Type B pancreatic cell (in vitro differentiated cells): ENCODE measurements at places on chromosomes 12 and 14.

GRCh38 chr12:13218641-13219040 is 22.1 kb downstream of the EMP1 start:
- DNase-seq = no peak
- no peak overlapping the region for H3K4me3 ChIP-seq
- H3K4me1 ChIP-seq = peaks cover 11% of the 10 kb centered on the region
- no peaks in the 10 kb centered on the region for H3K27me3 ChIP-seq
- H3K36me3 ChIP-seq = peaks cover 36% of the 10 kb centered on the region

DNA sequence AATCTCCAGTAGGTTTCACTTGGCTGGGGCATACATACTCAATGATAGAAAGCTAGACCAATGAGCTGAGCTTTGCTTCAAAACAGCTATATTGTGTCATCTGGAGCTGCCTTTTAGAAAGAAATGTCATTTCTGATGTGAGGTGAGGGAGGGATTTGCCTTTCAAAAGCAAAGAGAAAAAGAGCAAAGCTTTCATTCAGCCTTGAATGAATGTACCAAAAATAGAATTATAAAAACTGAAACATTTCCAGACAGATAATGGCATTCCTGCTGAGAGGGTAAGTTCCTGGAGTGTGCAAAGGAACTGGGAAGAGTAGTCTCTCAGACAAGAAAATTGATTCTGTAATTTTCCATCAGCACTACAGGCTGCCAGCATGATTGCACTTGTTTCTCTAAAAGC is 710.0 kb downstream of the LRFN5 start:
- H3K4me3 ChIP-seq = no peak overlapping the region
- H3K27me3 ChIP-seq = no peaks in the 10 kb centered on the region
- H3K27ac ChIP-seq = no peak overlapping the region
- no peak for DNase-seq
- no peaks in the 10 kb centered on the region for H3K36me3 ChIP-seq

GRCh38 chr14:26088275-26088674 is 509.6 kb downstream of the NOVA1 start:
- no peaks in the 10 kb centered on the region for H3K27me3 ChIP-seq
- peaks cover 16% of the 10 kb centered on the region for H3K4me1 ChIP-seq
- peaks cover 4% of the 10 kb centered on the region for H3K36me3 ChIP-seq
- DNase-seq = no peak
- no peak overlapping the region for H3K27ac ChIP-seq

DNA sequence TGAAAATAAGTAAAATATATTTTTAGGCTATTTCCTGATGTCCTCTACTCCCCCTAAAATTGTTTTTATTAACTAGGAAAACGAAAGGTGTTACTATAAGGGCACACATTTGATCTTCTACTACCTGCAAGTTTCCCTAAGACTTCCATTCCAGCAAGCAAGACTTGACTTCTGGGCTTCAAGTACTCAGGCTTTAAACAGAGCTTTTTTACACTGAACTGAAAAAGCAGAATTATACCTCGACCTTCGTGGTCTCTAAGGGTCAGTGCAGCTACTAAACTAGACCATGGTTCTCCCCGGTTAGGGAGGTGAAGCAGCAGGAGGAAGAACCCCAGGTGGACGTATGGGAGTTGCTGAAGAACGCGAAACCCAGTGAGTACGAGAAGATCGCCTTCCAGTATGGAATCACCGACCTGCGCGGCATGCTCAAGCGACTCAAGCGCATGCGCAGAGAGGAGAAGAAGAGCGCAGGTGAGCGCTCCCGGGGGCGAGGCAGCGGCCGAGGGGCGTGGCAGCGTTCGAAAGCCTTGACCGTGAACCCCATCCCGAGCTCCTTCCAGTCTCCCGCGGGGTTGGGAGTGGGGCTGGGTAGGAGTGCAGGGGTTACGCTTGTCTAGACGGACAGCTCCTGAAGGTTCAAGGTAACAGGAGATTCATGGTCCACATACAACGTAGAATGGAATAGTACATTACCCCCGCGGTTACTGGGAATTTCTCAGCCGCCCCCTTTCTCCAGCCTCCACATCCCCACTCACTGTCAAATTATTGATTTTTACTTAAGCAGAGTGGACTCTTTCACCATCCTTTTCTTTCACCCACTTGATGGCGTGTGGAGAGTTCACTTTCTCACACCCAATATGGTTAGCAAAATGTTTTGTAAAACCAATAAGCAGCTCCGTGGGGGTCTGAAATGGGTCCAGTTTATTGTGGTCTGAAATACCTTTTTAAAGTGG is 47.6 kb downstream of the MYBPC1 start:
- peaks cover 8% of the 10 kb centered on the region for H3K4me1 ChIP-seq
- H3K27me3 ChIP-seq = peaks cover 21% of the 10 kb centered on the region
- no peaks in the 10 kb centered on the region for H3K36me3 ChIP-seq
- no peak overlapping the region for H3K27ac ChIP-seq
- H3K4me3 ChIP-seq = peak overlapping the region; percentile 83

DNA sequence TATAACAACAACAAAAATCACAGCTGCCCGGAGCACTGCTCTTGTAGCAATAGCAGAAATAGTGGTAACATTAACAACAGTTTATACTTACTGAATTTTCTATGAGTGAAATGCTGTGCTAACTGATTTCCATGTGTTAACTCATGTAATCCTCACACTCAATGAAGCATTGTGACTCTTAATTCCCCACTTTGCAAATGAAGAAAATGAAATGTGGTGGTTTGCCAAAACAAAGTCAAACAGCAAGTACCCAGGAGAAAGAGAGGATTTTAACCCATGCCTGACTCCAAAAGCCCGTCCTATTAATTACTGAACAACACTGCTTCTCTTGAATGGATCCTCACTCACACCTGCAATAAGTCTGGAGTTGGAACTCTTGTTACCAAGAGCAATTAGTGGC is 123.5 kb downstream of the MED13L start:
- no peaks in the 10 kb centered on the region for H3K27me3 ChIP-seq
- H3K36me3 ChIP-seq = no peaks in the 10 kb centered on the region
- no peak overlapping the region for H3K4me3 ChIP-seq
- DNase-seq = no peak

DNA sequence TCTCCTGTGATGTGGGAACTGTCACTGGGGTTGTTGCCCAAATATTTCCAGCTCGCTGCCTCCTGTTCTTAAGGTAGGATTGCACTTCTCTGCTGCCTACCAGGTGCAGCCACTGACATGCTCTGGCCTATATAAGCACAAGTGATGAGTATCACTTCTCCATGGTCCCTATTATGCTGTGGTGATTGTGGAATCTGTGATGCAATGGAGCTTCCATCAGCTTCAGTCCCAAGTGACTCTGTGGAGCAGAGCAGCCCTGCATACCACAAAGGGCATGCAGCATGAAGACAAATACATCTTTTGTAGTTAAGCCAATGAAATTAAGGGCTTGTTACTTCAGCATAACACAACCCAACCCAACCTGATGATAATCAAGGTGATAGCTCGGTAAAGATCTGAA is 43.5 kb downstream of the CKAP4 start:
- no peaks in the 10 kb centered on the region for H3K36me3 ChIP-seq
- H3K4me1 ChIP-seq = no peaks in the 10 kb centered on the region
- peaks cover 10% of the 10 kb centered on the region for H3K27me3 ChIP-seq
- no peak overlapping the region for H3K4me3 ChIP-seq

GRCh38 chr14:92969871-92970270 is 46.9 kb downstream of the CHGA start:
- H3K4me1 ChIP-seq = no peaks in the 10 kb centered on the region
- no peaks in the 10 kb centered on the region for H3K36me3 ChIP-seq
- H3K27ac ChIP-seq = no peak overlapping the region
- H3K27me3 ChIP-seq = no peaks in the 10 kb centered on the region
- H3K4me3 ChIP-seq = no peak overlapping the region

DNA sequence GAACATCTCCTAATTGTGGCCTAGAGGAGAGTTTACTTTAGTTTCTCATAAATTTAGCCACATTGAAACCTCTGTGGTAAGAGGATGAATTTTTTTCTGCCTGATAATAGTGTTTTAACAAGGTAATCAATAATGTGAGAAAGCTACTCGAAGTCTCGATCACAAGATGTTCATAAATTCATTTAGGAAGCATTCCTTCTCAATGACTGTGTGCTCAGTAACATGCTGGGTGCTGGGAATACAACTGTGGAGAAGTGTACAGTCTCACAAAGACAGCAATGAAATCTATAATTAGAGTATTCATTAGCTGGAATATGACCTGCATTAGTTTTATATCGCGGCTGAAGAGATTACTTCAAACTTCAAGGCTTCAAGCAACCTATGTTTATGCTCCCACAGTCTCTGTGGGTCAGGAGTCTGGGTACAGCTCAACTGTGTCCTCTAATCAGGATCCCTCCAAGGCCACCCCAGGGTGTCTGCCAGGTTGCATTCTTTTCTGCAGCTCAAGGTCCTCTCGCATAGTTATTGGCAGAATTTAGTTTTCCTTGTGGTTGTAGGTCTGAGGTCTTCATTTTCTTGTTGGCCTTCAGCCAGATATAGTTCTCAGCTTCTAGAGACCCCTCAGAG is 167.6 kb downstream of the ANO4 start:
- DNase-seq = no peak
- peaks cover 24% of the 10 kb centered on the region for H3K27me3 ChIP-seq
- peaks cover 9% of the 10 kb centered on the region for H3K4me1 ChIP-seq
- H3K27ac ChIP-seq = no peak overlapping the region
- H3K4me3 ChIP-seq = no peak overlapping the region
- H3K36me3 ChIP-seq = no peaks in the 10 kb centered on the region

GRCh38 chr12:106919910-106920544 is 35.7 kb upstream of the TMEM263 start:
- DNase-seq = no peak
- no peak overlapping the region for H3K27ac ChIP-seq
- no peaks in the 10 kb centered on the region for H3K36me3 ChIP-seq

DNA sequence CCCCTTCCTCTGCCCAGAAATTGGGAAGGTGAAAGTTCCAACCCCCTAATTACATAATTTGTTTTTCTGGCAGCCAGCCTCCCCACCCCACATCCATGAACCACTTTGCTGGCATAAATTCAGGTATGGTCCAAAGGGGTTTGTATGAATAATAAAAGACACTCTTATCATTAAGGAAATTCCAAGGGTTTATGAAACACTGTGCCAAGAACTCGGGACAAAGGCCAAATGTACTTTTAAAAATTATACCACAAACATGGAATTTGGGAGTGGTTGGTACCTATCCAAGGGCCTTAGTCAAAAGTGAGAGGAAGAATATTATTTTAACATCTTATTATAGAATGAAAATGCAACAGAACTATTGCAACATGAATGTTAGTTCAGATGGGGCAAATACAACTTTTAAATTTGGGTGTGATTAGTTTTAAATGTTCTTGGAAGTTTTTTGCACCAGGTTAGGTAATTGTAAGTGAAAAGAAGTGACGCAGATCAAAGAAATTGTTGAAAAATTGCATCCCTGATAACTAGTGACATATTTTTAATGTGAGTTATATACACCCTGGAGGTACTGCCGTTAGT is 217.8 kb downstream of the TMEM117 start:
- H3K27ac ChIP-seq = no peak overlapping the region
- H3K36me3 ChIP-seq = peaks cover 5% of the 10 kb centered on the region
- no peaks in the 10 kb centered on the region for H3K27me3 ChIP-seq
- H3K4me3 ChIP-seq = no peak overlapping the region

DNA sequence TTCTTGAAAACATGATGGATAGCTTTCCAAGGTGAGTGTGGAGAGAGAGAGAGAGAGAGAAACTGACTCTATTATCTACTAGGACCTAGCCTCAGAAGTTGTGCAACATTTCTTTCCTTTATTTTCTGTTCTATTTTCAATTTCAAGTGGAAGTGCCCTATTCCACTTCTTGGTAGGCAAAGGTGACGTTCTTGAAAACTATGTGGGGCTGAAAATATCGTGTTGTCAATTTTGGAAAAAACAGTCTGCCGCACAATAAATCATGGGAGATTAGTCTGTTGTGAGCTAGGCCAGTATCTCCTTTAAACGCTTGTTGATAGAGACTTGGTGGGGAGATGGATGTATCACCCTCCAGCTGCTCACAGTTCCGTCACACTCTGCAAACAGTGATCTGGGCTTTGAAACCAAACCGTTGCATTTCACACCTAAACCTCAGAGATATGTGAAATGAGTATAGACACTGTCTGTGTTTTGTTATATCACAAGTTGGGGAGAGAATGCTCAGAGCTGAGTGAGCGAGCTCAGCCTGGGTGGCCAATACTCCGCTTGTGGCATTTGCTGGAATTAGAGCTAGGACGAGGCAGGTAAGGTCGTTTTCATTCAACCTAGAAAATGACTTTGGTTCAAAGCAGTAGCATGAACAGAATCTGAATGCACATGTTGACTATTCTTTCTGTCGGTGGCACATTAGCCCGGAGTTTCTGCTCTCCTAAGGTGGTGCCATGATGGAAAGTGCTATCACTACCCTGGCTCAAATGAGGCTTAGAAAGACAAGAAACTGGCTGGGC is 75.1 kb upstream of the ST8SIA1 start:
- no peaks in the 10 kb centered on the region for H3K4me1 ChIP-seq
- H3K36me3 ChIP-seq = peaks cover 3% of the 10 kb centered on the region
- DNase-seq = no peak

GRCh38 chr14:55671641-55672040 is 91.6 kb downstream of the KTN1 start:
- H3K4me3 ChIP-seq = no peak overlapping the region
- no peaks in the 10 kb centered on the region for H3K27me3 ChIP-seq
- H3K27ac ChIP-seq = no peak overlapping the region
- no peak for DNase-seq
- H3K4me1 ChIP-seq = no peaks in the 10 kb centered on the region
- peaks cover 17% of the 10 kb centered on the region for H3K36me3 ChIP-seq

DNA sequence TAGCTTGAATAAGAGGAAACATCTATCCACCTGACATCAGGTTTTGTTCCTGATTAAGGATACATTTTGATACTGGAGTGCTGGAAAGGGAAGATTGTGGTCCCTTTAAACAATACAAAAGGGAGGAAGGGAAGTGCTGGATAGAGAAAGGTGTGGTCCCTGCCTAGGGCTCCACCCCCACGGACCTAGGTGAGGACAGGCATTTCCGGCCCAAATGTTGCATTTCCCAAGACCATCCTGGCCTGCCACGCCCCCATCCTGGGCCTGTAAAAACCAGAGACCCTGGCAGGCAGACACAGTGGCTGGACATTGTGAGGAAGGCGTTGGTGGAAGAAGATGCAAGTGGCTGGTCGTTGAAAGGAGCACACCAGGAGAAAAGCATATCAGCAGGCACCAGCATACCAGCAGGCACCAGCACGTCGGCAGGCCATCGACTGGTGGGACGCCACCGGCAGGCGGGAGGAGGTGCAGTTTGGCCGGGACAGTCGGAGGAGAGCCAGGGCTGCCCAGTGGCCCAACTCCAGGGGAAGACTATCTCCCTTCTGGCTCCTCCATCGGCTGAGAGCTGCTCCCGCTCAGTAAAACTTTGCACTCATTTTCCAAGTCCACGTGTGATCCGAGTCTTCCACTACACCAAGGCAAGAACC is 53.2 kb upstream of the AMN1 start:
- H3K4me1 ChIP-seq = no peaks in the 10 kb centered on the region
- no peak for DNase-seq
- no peak overlapping the region for H3K27ac ChIP-seq
- peaks cover 7% of the 10 kb centered on the region for H3K36me3 ChIP-seq

GRCh38 chr14:62604524-62604923 is 440.7 kb downstream of the KCNH5 start:
- no peaks in the 10 kb centered on the region for H3K36me3 ChIP-seq
- no peaks in the 10 kb centered on the region for H3K4me1 ChIP-seq
- no peak for DNase-seq
- no peaks in the 10 kb centered on the region for H3K27me3 ChIP-seq
- no peak overlapping the region for H3K4me3 ChIP-seq
- H3K27ac ChIP-seq = no peak overlapping the region
